NCI-H1694 (cell line): ENCODE measurements at places on chromosomes 7 and 10.

GRCh38 chr7:145324081-145324480 is 488.2 kb upstream of the TPK1 start:
- no peak for DNase-seq

- DNase-seq, result no peak
Measured at GRCh38 chr10:75773813-75774782, 342.7 kb downstream of the LRMDA start.

DNA sequence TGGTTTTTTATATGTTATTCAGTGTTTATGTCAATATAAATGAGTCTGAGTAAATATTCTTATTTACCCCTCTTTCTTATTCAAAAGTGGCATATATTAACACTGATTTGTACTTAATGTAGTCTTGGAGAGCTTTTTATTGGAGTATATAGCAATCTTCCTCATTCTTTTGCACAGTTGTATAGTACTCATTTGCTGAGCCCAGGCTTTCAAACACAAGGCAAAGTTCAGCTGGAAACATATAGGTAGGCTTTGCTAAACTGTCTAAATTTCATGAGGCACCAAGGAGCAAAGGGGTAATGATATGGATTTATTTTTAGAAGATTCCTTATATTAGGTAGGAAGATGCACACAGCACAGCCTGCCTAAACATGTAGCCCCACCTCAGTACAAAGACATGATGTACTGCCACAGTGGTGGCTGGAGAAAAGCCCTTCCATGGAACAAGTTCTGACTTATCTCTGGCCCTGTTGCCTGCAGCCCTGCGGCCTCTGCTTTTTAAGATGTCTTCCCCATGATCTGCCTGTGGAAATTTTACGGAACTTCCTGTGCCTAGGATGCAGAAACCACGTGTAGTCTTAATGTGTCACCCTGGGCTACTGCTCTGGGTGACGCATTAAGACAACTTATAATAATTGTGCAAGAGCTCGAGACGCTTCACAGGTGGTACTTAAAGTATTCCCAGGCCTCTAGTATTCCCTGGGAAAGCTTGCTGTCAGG is 9.6 kb upstream of the PDCD4 start:
- no peak for DNase-seq

GRCh38 chr10:21212348-21212747 is 313.1 kb downstream of the SKIDA1 start:
- DNase-seq, result no peak

- no peak for DNase-seq
Measured at GRCh38 chr10:2439983-2440382, 627.4 kb upstream of the PFKP start.

- no peak for DNase-seq
Measured at GRCh38 chr10:124157271-124157681, 63.9 kb upstream of the CHST15 start.

DNA sequence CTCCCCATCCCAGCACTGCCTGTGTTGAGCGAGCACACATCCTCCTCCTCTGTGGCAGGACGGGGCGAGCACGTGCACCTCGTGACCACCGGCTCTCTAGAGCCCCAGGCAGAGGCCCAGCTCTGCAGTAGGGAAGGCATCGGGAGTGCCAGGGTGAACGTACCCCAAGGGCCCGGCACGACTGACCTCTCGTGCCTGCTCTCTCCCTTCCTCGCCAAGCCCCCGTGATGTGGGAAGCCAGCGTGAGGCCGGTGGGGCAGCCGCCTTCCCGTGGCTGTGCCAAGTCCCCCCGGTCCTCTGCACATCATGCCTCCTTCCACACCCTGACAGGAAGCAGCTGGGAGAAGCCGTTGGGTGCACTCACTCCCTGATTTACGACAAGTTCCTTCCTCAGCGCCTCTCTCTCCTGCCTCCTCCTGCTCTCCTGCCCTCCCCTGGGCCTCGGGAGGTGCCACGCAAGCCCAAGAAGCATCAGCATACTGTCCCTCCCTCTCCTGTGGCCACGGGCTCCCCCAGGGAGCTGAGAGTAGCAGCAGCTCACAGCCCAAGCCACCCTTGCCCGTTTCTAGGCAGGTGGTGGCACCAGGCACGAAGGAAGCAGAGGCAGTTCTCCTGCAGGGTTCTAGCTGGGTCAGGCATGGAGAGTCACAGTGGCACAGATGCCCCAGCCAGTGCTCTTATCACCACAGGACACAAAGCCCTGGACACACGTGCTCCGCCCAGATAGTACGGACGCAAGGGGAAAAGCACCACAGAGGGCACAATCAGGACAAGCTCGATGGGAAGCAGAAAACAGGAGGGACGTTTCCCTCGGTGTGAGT is 47.0 kb downstream of the AMZ1 start:
- DNase-seq, result no peak

DNA sequence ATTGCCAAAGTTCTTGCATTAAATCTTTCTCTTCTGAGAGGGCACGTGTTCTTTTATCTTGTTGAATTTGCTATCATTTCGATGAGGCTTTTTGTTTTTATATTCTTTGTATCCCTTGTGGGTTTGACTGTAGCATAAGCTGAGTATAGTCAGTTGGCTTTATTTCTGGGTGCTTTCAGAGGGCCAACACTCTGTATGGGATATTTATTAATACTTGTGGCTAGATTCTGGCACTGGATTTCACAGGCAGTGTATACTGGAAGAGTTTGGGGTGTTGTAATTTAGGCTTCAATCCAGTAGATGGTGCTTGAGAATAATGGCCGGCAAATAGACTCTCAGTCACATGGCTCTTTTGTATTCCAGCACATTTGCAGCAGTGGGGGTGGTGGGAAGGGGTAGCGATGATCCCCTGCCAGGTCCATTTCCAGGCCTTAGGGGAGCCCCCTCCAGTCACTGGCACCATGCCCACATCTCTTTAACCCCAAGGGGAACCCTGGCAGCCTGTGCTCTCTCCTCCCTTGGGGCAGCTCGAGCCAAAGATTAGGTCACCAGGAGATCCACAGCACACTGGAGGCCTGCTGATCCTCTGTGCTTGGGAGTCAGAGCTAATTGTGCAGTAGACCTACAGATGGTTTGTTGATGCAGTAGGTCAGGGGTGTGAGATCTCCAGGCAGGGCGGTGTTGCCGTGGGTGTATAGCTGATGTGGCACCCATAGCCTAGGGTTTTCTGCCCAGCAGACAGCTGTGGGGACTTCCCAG is 81.8 kb downstream of the PTPN20 start:
- DNase-seq, result peak; percentile 0

GRCh38 chr7:120645966-120646365 is 212.0 kb downstream of the TSPAN12 start:
- DNase-seq, result no peak

DNA sequence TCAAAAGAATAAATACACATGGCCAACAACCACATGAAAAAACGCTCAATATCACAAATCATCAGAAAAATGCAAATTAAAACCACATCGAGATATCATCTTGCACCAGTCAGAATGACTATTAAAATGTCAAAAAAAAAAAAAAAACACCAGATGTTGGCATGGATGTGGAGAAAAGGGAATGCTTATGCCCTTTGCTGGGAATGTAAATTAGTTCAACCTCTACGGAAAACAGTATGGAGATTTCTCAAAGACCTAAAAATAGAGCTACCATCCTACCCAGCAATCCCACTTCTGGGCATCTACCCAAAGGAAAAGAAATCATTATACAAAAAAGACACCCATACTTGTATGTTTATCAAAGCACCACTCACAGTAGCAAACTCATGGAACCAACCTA is 45.0 kb upstream of the DIP2C start:
- no peak for DNase-seq

DNA sequence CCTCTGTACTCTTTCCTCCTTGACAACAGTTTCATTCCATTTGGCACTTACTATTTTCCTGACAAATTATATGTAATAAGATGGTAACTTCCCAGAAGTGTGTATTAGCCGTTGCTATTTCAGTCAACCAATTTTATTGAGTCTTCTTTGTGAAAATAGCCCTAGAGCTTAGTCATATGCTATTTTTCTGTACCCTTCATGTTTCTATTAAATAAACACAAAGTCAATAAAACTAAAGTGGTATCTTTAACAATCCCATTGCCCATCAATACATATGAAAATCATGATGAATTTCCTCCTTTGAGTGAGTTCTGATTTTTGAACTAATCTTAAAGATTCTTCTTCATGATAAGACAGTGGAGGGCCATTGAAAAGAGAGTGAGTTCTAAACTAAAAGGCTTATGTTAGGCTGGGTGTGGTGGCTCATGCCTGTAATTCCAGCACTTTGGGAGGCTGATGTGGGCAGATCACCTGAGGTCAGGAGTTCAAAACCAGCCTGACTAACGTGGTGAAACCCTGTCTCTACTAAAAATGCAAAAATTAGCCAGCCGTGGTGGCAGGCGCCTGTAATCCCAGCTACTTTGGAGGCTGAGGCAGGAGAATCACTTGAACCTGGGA is 5.9 kb upstream of the MYPN start:
- DNase-seq, result no peak

GRCh38 chr7:36633377-36633776 is 90.9 kb downstream of the AOAH start:
- DNase-seq, result no peak

DNA sequence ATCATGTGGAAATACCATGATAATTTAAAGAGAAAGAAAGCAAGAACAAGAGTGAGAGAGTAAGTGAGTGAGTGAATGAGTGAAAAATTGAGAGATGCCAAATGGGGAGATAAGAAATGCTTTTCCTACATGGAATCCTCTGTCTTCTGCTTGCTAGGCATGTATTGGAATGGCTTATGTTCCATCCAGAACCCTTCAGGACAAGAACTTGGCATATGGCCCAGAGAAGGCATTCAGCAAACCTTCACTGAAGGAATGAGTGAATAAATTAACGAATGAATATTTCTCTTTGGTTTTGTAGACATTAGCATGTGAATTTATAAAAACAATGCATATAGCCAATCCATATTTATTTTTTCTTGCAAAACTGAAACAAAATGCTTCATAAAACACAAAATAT is 162.2 kb downstream of the LRRTM3 start:
- no peak for DNase-seq

GRCh38 chr7:82035456-82035855 is 265.6 kb upstream of the HGF start:
- DNase-seq, result no peak

GRCh38 chr10:5945561-5946418 is 31.6 kb downstream of the IL15RA start:
- no peak for DNase-seq

- DNase-seq, result no peak
Measured at GRCh38 chr10:96456296-96456840, 57.4 kb downstream of the TLL2 start.

GRCh38 chr7:97126483-97127171 is 9.1 kb downstream of the SDHAF3 start:
- DNase-seq, result no peak

DNA sequence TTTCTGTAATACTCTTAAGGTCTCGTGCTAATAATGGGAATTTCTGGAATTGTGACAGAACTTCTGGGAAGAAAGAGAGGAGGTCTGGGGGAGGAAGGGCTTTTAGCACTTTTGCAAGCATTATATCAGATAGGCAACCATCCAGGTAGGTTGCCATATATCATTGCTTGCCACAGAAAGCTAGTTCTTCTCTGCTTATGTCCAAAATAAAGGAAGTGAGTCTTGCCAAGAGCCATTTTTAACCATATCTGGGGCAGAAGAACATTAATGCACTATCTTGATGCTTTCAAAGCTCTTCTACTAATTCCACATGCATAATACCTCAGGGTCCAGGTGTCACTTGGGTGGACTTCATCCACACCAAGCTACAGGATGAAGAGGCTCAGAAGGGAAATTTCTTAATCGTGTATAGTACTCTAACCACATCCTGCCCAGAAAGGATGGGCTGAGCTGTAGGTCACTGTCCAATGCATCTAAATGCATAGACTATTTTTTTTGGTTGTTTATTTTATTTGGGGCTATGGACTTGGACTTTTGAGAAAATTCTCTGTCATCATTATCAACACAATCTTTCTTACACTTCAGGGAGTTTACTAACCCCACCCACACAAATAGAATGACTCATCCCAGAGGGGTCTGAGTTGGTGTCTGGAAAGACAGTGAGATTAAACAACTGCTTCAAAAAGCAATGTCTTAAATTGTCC is 68.9 kb upstream of the ADO start:
- no peak for DNase-seq

GRCh38 chr7:25069900-25070443 is 55.1 kb downstream of the CYCS start:
- peak; percentile 66 for DNase-seq

GRCh38 chr7:151448261-151449252 is 8.6 kb upstream of the CRYGN start:
- DNase-seq, result peak; percentile 44

DNA sequence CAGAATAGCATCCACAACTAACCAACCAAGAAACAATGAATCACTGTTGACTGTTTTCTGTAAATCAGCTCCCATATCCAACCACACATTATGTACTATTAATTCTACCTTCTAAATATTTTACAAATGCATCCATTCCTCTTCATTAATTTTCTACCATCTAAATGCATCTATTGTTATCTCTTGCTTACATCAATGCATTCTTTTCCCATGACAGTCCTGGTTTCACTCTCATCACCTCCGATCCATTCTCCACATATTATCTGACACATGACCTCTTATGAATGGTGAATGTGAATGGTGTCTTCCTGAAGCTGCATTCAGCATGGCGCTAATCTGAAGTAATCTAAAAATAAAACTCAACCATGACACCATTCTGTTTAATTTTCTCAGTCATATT is 153.8 kb upstream of the CALCR start:
- no peak for DNase-seq

DNA sequence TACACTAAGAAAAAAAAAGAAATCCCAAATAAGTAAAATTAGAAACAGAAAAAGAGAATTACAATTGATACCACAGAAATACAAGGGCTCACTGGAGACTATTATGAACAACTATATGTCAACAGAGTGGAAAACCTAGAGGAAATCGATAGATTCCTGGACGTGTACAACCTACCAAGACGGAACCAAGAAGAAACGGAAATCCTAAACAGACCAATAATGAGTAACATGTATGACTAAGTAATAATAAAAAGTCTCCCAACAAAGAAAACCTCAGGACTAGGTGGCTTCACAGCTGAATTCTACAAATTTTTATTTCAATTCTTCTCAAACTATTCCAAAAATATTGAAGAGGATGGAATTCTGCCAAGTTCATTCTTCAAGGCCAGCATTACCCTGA is 13.9 kb downstream of the DIP2C start:
- no peak for DNase-seq

GRCh38 chr7:132806834-132807233 is 230.6 kb upstream of the PLXNA4 start:
- DNase-seq, result no peak

GRCh38 chr7:39589323-39590111 is 23.3 kb downstream of the YAE1 start:
- no peak for DNase-seq

DNA sequence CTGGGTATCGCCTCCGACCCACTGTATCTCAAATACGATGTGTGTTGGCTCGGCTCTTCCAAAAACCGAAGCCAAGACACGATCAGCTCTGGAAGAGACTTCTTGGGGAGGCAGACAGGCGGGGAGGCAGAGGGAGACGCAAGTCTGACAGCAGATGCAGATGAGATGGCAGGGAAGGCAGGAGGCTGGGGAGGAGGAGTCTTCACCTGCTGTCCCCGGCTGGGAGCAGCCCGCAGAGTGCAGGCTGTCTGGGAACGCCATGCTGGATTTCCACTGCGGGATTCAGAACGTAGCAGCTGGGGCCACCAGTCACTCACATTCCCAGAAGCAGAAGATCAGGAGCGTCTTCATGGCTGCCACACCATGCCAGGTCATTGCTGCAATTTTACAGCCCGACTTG is 29.4 kb downstream of the CTBP2 start:
- no peak for DNase-seq
